Fibroblast of mammary gland (primary cell): ENCODE measurements at places on chromosomes 1 and 21.

DNA sequence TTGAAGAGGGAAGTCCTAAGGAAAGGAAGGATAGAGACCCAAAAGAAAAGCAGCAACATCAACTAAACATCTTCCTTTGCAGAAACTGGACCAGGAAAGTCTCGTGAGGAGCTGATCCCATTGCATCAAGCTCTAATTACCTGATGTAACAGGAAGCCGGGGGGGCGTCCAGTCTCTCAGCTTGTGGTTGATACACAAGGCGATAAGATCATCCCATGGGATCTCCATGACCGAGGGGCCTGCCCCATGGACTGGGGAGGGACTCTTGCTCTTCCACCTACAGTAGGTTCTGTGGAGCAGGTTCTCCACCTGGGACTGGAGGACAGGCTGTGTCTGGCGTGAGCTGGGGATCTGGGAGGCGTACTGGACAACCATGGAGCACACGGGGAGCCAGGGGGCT, 14.8 kb upstream of the LSS start:
- no peak for DNase-seq

DNA sequence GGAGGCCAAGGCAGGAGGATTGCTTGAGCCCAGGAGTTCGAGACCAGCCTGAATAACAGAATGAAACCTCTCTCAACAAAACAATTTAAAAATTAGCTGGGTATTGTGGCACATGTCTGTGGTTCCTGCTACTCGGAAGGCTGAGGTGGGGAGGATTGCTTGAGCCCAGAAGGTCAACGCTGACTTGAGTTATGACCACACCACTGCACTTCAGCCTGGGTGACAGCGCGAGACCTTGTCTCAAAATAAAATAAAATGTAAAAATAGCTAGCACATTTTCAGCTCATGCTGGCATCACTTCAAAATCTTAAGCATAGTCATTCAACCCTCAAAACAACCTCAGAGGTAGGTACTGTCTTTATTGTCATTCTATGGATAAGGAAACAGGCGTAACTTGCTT, 6.4 kb downstream of the JAK1 start:
- no peak for DNase-seq

DNA sequence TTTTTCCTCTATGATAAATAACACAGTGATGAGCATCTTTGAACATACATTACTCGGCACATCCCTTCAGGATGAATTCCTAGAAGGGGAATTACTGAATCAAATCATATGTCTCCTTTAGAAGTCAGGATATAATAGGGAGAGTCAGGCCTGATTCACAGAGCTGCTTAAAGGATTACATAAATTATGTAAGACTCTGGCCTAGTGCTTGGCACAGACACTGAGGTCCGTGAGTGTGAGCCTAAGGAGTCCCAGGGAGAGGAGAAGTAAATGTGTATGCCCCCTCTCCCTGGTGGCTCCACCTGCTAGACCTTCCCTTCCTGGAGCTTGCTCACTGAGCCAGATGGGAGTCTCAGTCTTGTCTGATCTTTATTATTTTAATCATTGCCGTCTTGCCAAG, 8.6 kb upstream of the FOXE3 start:
- no peak for DNase-seq

DNA sequence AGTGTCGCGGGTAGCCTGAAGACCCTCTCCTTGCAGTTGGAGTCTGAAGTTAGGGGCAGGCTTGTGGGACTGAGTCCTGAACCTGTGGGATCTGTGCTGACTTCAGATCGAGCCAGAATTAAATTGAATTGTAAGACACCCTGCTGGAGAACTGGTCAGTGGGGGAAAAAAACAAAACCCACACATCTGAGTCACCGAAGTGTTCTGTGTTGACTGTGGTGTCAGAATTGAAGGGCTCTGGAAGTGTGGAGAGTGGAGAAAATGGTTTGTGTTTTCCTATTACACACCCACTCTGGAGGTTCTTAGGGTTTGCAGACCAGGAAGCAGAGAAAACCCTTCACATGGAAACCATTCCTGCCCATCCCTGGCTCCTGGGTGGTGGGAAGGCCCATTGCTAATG, 209.5 kb upstream of the GALNT2 start:
- peak; percentile 46 for DNase-seq

DNA sequence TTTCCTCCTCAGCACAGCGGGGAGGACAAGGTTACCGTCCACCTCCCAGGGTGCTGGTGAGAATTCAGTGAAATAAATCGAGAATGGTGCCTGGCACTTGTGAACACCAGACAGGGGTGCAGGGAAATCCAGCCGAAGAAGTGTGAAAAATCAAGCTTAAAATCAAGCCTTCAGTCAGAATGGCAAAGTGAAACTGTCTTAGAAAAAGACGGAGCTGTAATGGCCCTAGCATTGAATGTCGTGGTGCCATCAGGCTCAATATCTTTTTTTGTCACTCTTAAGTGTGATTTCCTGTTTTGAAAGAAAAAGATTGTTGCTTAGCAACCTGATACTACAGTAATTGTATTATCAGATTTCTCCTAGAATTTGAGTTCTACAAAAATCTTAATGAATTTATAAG, 22.1 kb downstream of the EDARADD start:
- no peak for DNase-seq

DNA sequence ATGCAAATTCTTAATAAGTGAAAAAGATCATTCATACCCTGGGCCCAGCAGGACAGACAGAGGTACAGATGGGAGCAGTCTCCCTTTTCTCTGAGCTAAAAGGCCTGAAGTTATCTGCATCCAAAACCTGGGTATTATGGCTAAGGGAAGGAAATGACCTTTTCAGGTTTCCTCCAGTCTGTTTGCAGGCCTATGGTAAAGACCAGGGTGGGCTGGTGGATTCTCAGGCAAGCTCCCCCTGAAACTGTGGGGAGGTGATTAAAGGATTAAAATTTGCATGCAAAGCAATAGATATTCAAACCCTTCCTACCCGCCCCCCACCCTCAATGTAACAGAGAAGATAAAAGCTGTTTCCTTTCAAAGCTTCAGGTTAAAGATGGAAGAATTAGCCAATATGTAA, 471.8 kb upstream of the RUNX1 start:
- DNase-seq = no peak

DNA sequence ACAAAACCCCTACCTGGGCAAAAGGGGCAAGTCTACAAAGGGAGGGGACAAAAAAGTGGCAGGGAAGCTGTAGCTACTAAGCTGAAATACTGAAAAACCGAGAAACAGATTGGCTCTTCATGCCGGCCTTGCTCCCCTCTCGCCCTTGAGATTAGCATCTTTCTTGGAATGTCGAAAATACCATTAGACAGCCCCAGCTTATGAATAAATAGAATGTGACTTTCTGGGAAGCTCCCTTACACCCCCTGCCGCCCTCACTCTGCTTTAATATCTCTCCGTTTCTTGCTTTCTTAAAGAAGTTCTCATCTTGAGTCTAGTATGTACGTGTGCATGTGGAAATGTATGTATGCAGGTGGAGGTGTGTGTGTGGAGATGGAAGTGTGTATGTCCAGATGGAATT, 14.1 kb downstream of the TRAF3IP3 start:
- no peak for DNase-seq

GRCh38 chr1:164910671-164911070, 351.7 kb downstream of the PBX1 start:
- DNase-seq = no peak

DNA sequence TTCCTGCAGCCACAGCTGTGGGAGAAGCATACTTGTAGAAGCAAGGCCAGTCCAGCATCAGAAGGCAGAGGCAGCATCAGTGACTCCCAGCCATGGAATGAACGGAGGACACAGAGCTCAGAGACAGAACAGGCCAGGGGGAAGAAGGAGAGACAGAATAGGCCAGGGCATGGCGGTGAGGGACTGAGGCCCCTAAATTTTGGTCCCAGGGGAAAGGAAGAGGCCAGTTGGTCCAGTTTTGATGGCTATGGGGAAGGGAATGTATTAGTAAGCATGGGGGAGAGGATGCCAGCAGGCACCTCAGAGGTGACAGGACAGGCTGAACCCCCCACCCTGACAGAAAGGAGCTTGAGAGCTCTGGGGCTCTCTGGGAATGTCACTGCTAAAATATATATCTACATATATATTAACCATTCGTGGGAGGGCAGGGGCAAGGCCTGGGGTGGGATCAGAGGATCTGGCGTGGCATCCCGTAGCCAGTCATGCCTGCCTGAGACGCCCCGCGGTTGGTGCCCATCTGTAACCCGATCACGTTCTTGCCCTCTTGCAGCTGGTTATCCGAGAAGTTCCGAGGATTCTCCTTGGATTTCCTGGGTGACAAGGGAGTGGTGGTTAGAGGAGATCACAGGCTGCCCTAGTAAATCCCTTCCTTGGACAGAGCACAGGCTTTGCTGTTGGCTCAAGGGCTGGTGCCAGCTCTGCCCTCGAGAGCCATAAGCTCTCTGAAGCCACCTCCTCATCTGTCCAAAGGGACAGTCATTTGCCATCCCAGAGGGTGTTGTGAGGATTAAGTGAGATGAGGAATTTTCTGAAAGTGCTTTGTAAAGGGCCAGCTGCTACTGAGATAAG, 6.7 kb downstream of the TAGLN2 start:
- no peak for DNase-seq

GRCh38 chr21:32015461-32016139, 142.8 kb downstream of the HUNK start:
- no peak for DNase-seq

DNA sequence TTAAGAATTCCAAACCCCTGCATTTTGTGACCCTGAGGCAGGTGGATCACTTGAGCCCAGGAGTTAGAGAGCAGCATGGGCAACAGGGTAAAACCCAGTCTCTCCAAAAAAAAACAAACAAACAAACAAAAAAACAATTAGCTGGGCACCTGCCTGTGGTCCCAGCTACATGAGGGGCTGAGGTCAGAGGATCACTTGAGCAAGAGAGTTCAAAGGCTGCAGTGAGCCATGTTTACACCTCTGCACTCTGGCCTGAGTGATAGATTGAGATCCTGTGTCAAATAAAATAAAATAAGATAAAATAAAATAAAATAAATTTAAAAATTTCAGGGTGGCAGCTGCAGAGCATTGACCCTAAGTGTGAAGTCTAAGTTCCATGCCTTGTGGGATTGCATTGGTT, 16.7 kb upstream of the PTGFR start:
- DNase-seq = no peak

GRCh38 chr21:15211491-15212133, 146.8 kb upstream of the NRIP1 start:
- DNase-seq = no peak

DNA sequence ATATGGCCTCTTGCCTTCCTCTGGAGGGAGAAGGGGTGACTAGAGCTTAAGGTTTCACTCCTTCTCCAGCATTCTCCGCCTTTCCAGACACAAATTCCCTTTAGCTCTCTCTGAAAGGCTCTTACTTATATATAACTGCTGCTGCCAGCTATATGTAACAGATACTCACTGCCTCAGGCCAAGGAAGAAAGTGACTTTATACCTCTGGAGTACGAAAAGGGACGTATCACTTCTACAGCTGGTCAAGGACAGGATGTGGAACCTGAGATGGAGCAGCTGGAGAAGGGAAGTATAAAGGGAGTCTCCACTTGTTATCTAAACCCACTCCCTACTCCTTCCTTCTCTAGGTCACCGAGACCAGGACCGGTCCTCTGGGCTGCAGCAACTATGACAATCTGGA, 102.4 kb downstream of the BRINP2 start:
- no peak for DNase-seq

DNA sequence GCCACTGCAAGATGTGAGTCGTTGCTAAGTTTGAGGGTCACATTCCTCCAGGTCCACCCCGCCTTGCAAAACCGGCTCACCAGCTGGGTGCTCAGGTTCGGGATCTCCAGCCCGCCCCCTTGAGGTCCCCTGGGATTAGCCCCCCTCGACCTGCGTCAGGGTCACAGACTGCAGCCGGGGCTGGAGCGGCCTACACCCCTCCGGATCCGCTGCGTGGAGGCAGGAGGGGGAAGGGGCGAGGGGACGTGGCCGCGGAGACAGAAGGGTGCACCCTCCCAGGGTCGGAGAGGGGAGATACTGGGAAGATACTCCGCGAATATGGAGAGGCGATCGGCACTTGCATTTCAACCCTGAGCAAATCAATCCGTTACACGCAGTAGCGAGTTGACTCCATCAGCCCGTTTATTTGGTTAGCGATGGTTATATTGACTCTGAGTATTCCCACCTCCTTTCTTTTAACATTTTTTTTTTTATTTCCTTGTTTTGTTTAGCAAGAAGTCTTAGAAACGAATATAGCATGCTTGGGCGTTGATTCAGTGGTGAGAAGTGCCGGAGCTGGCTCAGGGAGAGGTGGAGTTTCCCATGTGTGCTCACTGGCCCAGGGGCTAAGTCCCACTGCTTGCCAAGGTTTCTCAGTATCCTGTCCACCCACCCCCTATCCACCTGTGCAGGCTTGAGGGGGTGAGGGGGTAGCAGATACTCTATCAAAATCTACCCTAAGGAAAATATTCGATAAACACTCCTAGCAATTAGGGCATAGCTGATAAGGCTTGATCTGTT, 997 bp downstream of the IFNAR2 start:
- peak; percentile 54 for DNase-seq

DNA sequence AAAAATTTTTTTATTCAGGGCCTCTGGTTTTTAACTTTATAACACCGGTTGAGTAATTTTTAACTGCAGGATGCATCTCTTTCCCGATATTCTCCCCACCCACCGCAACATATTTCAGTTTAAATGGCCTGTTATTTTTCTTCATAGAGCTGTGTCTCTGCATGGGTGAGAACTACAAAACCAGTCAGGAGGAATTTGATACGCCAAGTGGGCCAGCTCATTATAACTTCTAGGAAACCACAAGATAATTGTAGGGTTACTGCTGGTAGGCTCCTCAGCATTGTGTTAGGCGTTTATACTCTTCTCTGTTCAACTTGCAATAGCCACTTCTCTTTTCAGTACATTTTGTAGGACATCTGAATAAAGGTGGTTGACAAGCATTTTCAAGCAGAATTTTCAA, 169.7 kb downstream of the PBX1 start:
- peak; percentile 56 for DNase-seq

- peak; percentile 47 for DNase-seq
Observed at GRCh38 chr21:44892536-44893277, 19.2 kb upstream of the PTTG1IP start.

- no peak for DNase-seq
Observed at GRCh38 chr1:110321045-110321444, 18.1 kb upstream of the RBM15 start.

DNA sequence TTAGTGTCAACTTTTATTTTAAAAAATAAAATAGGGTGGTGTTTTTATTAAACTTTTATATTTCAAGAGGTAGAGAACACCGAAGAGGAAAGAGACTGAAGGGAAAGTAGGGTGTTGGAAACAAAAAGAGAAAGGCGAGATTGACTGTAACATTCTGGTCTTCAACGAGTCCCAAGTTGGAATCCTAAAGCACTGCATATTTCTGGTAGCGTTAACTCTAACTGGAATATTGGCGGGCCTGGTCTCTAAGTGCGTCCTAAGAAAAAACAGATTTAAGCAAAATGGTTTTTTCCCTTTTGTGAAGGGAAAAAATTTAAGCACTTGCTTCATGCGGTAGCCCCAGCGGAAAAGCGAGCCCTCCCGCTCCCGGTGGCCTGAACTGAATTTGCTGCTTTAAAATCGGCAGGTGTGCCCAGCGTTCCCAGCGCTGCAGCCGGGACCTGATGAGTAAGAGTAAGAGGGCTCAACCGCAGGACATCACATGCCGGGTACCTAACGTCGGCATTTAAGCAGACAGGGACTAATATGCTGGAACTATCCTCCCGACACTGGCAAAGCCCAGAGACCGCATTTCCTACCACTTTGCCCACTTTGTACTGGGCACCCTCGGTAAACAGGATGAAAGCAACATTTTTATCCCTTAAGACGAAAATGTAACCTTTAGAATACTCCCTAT, 30.5 kb upstream of the NFIA start:
- peak; percentile 19 for DNase-seq

- peak; percentile 35 for DNase-seq
Observed at GRCh38 chr1:31572323-31573104, 3.8 kb upstream of the TINAGL1 start.
